Left renal cortex interstitium (tissue), 4 donors: ENCODE measurements at places on chromosomes 6 and 20.

DNA sequence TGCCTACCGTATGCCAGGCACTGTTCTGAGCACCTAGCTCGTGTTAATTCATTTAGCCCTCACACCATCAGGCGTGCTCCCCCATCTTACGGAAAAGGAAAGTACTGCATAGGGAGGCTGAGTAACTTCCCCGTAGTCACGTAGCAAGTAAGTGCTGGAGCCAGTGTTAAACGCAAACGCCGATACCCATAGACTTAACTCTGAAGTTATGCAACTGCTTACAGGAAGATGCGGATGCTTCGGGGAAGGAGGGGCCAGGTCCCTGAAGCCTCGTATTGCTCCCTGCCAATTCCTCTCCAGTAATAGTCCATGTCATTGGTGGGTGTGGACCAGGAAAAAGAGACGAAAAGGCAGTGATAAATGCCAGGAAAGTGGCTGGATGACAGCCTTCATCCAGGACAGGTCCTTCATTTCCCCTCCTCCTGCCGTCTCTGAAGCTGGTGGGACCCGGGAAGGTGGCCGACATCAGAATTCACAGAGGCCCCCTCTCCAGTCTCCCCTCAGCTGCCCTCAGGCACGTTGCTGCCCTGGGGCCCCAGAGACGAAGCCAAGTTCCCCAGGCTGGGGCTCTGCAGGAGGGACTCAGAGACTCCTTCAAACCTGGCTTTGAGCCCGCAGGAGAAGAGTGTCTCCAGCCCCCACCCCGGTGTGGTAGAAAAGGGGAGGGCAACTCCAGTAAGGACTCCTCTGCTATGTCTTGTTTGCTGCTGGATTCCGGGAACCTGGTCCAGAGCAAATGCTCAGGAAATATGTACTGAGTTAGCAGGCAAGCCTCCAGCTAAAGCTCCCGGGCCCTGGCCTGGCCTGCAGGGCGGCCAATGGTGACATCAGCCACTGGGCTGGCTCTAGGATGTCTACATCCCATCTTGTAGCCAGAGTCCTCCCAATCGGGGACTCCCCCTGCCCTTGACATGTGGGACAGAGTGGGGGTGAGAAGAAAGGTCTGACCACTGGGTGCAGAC lies 37.8 kb downstream of the RAB44 start:
- no peak for DNase-seq

DNA sequence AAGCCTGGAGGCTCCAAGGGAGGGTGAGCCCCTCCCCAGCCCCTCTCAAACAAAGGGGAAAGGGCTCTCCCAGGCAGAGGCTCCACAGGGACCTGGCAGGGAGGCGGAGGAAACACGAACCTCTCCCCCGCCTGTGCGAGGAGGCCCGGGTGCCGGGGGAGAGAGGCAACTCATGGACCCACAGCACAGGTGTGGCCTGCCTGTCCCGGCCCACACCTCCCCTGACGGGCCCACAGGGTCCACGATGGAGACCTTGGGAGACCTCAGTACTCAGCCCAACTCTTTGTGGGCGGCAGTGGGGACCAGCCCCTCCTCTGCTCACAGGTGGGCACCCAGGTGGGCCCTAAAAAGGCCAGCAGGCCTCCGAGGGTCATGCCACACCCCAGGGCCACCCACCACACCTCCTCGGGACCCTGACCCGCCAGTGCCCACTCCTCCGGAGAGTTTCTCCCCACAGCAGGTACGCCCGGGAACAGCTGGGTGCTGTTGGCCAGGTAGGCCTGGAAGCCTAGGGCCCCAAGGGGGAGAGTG lies 12.2 kb downstream of the LAMA5 start:
- DNase-seq: no peak

DNA sequence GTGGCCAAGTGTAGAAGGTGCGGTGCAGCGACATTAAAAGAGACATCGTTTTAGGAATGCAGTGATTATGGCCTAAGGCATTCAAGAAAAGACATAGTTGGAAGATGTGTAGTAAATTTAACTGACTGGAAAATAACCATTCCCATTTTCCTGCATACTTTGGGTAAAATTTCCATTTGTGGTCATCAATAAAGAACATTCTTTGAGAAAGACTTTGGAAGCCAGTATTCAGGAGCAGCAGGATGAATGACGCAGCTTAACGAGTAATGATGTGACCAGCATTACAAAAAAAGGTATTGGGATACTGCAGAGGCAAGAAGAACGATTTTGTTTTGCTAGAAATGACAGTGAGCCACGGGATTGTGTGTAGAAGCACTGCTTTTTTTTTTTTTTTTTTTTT lies 7.0 kb upstream of the RWDD1 start:
- no peak for DNase-seq

GRCh38 chr6:6569096-6569810 lies 19.3 kb upstream of the LY86 start:
- DNase-seq: no peak

GRCh38 chr6:151056230-151056907 lies 183.4 kb upstream of the AKAP12 start:
- no peak for DNase-seq

GRCh38 chr6:106849120-106849519 lies 125.4 kb downstream of the CD24 start:
- no peak for DNase-seq

DNA sequence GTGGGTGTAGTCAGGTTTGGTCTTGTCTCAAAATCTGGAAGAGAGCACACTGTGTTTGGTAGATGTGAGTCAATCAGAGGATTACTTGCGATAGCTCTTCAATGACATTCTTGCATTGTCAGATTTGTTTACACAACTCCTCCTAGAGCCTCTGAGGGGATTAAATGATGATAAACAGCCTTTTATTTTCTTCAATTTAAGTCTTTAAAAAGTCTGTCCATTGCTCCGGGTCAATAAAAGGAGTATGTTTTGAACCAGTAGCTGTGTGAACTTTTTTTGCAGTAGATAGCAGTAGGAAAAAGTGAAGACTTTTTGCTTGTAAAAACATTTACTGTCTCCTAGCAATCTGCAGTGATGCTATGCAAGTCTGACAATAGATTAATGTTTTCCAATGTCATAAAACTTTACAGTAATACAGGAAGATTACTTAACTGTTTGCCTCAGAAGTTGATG lies 49.9 kb downstream of the GJA1 start:
- DNase-seq: no peak

- no peak for DNase-seq
These were observed 336.8 kb downstream of the HDGFL1 start for GRCh38 chr6:22906091-22906549.

DNA sequence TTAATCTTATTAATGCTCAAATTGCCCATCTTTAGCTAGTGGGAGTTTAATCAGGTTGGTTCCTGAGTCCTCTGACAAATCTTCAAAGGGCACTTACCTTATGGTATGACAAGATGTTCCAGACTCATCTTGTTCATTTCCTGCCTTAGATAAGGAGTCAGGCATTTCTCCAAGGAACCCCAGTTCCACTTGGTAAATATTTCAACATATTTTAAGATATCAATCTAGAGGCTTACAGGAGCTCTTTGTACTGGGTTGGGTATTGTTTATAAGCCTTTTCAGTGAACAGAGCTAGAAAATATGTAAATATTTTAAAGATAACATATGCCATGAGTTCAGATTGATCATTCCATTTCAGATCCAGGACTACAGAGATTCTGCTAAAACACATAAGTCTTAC lies 159.8 kb downstream of the RCAN2 start:
- no peak for DNase-seq

- no peak for DNase-seq
These were observed 222.4 kb downstream of the TFAP2C start for GRCh38 chr20:56851552-56851951.

DNA sequence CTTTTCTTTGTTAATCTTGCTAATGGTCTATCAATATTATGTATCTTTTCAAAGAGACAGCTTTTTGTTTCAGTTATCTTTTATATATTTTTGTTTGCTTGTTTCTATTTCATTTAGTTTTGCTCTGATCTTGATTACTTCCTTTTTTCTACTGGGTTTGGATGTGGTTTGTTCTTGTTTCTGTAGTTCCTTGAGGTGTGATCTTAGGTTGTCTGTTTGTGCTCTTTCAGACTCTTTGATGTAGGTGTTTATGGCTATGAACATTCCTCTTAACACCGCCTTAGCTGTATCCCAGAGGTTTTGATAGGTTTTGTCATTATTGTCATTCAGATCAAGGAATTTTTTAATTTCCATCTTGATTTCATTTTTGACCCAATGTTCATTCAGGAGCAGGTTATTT lies 26.8 kb upstream of the TNFAIP3 start:
- DNase-seq: no peak

GRCh38 chr20:17624551-17625245 lies 54.8 kb downstream of the DSTN start:
- no peak for DNase-seq

DNA sequence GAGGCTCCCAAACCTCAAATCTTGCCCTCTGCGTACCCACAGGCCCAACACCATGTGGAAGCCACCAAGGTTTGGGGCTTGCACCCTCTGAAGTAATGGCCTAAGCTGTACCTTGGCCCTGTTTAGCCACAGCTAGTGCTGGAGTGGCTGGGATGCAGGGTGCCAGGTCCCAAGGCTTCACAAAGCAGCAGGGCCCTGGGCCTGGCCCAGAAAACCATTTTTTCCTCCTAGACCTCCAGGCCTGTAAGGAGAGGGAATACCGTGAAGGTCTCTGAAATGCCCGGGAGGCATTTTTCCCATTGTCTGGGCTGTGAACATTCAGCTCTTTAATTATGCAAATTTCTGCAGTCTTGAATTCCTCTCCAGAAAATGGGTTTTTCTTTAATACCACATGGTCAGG lies 223.7 kb upstream of the CCN2 start:
- no peak for DNase-seq

- no peak for DNase-seq
These were observed 187.3 kb upstream of the HEY2 start for GRCh38 chr6:125562156-125562555.

- DNase-seq: peak; percentile 15
These were observed 83.3 kb downstream of the PLCB1 start for GRCh38 chr20:8215361-8215781.

- no peak for DNase-seq
These were observed 1.5 kb upstream of the GGT7 start for GRCh38 chr20:34874094-34874654.

DNA sequence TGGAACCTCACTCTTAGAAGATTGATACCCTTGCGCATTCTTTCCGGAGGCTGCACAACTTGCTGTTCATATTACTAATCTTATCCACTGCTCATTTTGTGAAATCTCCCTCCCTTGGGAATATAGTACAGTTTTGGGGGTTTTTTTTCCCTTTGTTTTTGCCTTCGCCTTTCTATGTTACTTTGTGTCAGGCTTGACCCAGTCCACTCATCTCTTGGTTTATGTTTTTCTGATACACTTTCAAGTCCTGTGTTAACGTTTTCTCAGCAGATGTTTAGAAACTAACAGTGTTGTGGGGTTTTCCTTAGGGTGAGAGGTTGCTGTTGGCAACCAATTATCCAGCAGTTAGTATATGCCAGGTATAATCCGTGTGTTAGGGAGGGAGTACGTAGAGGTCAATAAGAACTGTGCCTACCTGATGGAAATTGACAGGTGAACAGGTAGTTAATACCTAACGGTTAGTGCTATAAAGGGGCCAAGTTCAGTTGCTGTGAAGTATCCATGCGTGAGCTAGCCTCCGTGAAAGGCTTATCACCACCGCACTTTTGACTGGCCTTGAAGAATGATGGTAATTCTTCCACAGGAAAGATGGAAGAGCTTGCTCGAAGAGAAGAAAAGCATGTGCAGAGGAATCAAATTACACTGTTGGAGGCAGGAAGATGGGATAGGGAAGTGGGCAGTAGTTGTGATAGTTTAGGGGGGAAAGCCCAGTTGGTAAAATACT lies 1.4 kb downstream of the NFYA start:
- DNase-seq: no peak

GRCh38 chr6:28634761-28635546 lies 109.3 kb downstream of the GPX5 start:
- DNase-seq: no peak

DNA sequence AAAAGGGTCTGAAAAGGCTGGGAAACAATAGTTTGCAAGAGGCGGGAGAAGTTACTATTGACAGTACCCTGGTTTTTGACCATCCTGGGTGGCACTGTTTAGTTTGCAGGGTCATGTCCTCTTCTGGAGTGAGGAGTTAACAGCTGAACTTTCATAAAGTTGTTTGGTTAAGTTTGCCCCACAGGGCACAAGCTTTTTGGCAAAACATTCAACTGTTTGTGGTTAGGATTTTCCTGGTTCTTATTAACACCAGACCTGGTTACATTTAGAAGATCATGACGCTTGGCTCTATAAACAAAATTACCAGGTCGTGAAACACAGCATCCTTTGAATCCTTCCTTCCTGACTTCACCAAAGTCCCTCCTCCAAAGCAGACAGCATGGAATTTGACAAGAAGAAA lies 106.1 kb downstream of the RIN2 start:
- no peak for DNase-seq

DNA sequence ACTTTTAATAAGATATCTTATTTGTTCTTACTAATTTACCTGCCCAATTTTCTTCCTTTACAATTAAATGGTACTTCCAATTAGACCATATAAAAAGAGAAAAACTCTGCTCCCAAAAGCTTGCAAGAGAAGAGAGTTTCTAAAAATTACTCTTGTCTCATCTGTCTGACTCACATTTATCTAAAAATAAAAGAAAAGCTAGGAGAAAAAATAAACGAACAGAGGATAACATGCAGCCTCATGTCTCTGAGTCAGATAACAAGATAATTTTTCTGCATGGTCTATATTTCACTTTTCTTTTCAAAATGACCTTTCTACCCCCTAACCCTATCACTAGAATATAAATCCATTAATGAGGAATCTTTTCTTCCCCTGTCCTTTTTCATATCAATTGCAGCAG lies 127.2 kb upstream of the TCF21 start:
- no peak for DNase-seq

DNA sequence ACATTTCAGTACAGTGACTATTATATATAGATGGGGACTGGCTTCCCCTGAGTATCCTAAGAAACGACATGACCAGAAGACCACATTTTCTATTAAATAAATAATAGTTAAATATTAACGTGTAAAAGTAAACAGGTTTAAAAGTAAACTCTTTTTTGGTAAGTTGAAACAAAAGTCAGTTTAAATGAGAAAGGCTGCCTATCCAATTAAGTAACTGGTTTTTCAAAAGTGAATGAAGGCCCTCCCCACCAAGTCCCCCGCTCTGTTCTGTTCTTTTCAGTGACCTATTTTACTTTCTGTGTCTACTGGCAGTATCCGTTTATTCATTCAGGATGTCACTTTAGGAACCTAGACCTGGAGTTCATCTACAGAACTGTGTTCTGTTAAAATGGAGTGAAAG lies 32.0 kb downstream of the QKI start:
- DNase-seq: no peak

- no peak for DNase-seq
These were observed 144.6 kb downstream of the TSHZ2 start for GRCh38 chr20:53116733-53117132.

DNA sequence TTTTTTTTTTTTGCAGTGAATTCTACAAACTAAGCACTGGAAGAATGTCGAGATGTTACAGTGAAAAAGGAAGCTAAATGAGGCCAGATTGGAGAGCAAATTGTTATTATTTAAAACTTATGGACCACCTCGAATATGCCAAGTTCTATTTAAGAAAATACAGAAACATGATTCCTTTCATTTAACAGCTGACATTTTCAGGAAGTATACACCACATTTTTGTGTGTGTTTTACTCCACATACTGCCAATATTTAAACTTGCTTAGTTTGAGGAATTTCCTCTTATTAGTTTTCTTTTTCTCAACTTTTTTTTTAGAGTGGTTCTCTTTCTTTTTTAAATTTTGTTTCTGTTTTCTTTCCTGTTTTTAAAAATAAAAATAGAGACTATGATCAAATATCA lies 37.0 kb upstream of the GCLC start:
- DNase-seq: no peak

- DNase-seq: no peak
These were observed 16.4 kb downstream of the RANBP9 start for GRCh38 chr6:13695252-13695651.

GRCh38 chr6:36826520-36827227 lies 12.6 kb downstream of the CPNE5 start:
- no peak for DNase-seq
